ENCODE measurements at places on chromosomes 3 and 15.

DNA sequence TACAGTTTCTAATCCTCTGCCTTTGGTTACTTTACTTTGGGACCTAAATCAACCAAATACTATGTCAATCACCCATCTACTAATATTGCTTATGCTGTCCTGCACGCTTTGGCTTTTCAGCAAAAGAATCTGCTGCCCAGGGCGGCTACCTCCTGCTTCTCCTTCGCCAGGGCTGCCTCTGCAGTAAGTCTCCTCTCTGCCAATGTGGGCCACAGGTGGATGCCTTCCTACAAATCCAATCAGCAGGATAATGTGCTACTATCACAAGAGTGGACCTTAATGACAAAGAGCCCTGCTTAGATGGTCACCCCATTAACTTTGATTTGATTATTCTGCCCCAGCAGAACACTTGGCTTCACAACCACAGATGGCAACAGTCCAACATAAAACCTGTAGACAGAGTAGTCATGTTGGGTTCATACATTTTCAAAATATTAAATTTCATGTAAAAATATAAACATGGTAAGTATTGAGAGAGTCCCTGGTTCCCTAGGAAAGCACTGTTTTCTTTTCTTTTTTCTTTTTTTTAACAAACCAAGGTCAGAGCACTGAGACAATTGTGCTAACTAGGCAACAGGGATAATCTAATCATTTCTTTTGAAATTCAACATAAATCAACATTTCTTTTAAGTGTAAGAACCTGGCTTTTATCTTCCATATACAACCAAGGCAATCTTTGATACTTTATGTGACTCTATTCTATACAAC, 298.3 kb downstream of the ZBTB20 start:
- no peak for DNase-seq

DNA sequence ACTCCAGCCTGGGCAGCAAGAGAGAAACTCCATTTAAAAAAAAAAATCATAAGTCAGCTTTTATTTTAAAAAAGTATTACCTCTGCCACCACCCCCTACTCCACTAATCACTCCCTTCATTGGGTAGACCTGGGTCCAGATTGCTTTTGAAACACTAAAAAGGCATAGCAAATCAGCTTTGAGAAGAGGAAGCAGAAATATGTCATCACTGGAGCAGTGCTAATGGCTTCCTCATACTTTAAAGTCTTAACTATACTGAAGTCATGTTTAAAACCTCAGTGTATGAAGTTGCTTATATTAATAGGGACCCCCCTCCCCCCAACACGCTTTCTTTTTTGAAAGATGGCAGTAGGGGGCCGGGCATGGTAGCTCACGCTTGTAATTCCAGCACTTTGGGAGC, 1.0 kb upstream of the HTR3D start:
- no peak for DNase-seq

DNA sequence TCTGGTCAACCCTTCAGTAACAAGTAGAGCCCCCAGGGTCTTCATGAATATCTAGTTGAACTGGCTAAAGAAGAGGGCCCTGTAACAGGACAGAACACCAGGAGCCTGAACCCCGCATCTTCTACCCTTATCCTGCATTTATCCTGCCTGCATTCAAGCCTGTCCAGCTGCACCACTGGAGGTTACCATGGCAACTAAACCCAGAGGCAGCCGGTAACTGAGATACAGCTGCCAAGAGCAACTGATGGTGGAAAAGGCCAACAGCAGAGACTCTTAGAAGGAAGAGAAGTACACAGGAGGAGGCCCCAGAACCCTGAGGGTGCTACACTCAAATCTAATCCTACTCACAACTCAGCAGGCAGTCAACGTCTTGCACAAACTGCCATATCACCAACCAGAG, 3.7 kb upstream of the PRKAR2A start:
- no peak for DNase-seq

DNA sequence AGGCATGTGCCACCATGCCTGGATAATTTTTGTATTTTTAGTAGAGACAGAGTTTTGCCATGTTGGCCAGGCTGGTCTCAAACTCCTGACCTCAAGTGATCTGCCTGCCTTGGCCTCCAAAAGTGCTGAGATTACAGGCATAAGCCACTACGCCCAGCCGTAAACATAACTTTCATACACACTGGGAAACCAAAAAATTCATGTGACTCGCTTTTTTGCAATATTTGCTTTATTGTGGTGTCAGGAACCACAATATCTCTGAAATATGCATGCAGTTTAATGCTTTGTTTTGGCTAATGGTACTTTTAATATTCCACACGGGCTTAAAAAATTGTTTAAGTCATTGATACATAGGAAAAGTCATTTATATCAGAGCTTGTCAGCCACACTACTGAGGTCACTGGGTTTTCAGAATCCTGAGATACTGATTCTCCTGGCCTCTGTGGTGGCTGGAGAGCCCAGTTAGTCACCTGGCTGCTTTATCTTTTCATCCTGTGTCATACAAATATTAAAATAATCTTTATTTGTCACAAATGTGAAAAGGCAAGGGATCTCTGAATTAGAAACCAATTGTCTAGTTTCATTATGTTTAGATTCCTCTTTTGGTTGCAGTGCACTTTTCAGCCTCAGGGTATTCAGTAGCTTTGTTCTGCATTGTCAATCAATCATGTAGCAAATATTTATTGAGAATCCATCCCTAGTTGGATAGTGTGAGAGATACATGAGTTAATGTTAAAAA, 10.0 kb downstream of the TMEM62 start:
- no peak for DNase-seq

DNA sequence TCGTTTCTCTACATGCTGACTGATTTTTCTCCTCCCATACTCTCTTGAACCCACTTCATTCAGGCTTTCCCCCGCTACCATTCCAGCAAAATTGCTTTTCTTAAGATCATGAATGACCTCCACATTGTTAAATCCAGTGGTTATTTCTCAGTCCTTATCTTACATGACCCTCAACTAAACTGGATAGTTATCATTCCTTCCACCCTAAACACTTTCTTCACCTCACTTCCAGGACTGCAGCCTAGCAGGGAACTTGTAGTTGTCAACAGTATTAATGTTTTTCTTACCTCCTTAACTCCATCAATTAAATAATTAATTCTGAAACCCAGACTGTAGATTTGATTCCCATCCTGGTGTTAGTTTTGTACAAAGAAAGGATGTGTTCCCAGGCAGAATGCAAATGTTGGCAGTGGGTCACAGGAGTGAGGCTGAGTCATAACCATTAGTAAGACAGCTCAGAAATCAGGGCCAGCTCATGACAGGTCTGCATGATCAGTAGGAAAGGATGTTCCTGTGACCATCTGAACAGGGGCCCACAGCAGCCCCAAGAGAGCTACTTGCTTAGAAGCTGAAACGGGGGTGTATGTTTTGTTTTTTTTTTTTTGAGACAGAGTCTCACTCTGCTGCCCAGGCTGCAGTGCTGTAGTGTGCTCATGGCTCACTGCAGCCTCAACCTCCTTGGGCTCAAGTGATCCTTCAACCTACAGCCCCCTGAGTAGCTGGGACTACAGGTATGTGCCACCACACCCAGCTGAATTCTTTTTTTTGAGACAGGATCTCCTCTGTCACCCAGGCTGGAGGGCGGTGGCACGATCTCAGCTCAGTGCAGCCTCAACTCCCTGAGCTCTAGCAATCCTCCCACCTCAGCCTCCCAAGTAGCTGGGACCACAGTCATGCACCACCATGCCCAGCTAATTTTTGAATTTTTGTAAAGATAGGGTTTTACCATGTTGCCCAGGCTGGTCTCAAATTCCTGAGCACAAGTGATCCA, 9.1 kb downstream of the BCL2L10 start:
- no peak for DNase-seq

DNA sequence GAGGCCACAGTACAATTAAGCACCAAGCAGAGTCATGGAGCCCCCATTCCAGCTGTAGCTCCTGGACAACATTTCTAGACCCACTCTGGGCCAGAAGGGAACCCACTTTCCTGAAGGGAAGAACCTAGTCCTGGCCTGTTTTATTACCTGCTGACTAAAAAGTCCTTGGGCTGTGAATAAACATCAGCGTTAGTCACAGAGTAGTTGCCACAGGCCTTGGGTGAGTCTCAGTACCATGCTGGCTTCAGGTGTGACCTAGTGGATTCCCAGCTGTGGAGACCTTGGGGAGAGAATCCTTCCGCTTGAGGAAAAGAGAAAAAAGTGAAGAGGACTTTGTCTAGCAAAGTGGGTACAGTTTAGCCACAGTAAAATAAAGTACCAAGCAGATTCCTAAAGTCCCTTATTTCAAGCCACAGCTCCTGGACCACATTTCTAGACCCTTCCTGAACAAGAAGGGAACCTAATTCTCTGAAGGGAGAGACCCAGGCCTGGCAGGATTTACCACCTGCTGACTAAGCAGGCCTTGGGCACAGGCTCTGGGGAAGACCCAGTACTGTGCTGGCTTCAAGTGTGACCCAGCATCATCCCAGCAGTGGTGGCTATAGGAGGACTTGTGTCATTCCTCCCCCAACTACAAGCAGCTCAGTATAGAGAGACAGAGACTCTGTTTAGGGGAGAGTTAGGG, 118.3 kb upstream of the KCNH8 start:
- DNase-seq, result no peak

DNA sequence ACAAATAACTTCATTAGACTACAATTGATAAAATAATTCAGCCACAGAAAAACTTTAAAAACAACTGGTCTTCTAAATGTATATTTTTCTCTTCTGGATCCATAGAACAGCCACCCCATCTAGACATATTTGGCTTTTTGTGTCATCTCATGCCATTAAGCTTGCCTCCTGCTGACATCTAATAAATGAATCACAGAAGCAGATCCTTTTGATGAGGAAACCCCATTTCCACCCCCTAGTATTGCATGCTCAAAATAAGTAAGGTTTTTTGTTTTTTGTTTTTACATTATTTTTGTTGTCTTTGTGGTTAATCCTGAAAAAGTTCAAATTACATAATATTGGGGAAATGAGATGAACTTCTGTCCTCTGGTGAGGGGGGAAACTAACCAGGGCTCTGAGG, 94.8 kb downstream of the DUT start:
- DNase-seq, result no peak

- no peak for DNase-seq
Measured at GRCh38 chr3:18369551-18370185, 55.5 kb downstream of the SATB1 start.

DNA sequence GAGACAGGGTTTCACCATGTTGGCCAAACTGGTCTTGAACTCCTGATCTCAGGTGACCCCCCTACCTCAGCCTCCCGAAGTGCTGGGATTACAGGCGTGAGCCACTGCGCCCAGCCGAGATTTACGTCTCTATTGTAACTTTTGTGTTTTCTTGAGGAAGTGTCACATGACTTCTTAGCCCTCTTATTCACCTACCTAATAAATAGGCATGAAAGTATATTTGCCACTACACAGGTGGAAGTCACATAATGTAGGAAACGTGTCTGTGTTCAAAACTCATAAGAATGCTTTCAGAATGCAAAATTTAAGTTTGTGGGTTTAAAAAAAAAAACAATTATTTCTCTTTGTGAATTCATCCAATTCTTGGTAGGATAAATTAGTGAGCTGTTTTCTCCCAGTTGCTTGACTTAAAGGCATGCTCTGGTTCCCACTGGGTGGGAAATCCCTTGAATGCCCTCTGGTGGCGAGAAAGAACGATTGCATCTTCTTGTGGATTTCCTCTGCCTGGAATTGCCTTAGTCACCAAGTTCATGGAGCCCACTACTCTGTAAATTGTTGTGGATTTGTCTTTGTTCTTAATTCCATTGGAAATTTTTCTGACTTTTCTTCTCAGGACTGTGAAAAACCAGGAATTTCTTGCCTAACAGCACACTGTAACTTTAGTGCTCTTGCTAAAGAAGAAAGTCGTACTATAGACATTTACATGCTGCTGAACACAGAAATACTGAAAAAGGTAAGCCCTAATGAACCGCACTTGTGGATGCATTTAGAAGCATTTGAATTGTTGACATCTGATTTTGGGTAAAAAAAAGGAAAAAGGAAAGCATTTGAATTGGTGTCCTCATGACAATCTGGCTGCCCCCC, 82.2 kb upstream of the CTDSPL start:
- DNase-seq, result no peak

DNA sequence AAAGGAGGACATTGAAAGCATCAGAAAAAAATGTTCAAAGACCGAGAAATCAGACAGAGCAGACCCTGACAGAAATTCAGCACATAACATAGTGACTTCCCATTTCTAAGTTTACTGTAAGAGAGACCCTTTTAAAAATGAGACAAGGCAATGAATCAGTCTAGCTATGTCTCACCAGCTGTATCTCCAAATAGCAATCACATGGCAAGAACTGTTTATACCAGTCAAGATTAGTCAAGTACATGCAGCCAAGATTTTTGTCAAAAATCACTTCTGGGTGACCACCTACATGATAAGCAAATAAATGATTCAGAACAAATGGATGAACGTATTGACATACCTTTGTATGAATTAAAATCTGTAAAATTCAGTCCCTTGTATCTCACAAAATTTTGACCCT, 138.0 kb downstream of the DTWD1 start:
- DNase-seq, result no peak

DNA sequence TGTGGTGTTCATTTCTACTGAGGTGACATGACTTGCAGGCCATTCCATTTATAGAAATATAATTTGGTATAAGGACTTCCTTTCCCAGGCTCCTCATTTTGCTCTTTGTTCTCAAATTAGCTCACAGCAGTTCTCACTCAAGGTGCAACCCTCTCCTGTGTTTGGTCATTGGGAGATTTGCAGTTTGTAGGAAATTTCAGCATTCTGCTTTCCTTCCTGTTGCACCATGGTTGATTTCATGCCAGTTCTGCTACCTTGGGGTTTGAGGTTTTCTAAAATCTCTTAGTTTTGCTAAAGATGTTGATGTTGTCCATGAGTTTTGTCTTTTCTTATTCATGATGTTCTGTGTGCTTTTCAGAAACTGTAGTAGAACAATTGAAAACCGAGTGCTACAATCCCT, 65.7 kb upstream of the PROK2 start:
- no peak for DNase-seq

- no peak for DNase-seq
Measured at GRCh38 chr15:26132811-26133210, 269.7 kb upstream of the ATP10A start.

GRCh38 chr3:187746442-187747281, 1.4 kb upstream of the BCL6 start:
- no peak for DNase-seq
